ENCODE measurements at places on chromosomes 2 and 18.

GRCh38 chr2:208315081-208315788 is 49.2 kb downstream of the PIKFYVE start:
- peak; percentile 19 for DNase-seq

- DNase-seq: peak; percentile 41
Observed at GRCh38 chr2:122150524-122151280, 395.3 kb downstream of the TSN start.

DNA sequence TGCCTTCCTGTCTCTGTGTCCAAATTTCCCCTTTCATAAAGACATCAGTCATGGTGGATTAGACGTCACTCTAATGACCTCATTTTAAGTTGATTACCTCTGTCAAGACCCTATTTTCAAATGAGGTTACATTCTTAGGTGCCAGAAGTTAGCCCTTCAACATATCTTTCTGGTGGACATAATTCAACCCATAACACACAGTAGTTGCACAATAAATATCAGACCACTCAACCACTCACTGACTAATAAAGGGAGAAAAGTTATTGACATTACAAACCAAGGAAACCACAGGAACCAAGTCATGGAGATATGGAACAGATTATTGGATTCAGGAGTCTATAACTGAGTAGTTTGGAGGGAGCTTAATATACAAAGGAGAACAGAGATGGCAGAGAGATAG is 377.4 kb upstream of the ACVR2A start:
- DNase-seq: no peak

DNA sequence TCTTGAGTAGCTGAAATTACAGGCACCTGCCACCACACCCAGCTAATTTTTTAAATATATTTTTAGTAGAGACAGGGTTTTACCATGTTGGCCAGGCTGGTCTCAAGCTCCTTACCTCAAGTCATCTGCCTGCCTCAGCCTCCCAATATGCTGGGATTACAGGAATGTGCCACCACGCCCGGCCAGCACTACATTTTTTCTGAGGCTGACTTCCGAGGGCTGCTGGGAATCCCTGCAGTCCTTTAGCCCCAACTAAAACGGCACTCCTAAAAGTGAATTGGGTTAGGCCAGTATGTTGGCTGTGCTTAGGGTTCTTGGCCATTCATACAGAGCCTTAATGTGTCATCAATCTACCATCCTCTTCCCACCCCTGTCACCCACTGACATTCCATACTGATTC is 375.4 kb downstream of the DCC start:
- DNase-seq: no peak

DNA sequence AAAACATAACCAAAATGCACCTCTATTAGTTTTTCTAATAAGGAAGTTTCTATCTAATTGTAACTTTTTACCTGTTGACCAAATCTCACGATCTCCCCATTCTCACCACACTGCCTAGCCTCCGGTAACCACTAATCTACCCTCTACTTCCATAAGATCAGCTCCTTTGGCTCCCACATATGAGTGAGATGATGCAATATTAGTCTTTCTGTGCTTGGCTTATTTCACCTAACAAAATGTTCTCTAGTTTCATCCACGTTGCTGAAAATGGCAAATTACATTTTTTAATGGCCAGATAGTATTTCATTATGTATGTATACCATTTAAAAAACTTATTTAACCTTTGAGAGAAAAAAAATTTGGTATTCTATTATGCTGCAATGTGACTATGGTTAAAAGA is 379.0 kb upstream of the NXPH2 start:
- DNase-seq: no peak

GRCh38 chr2:23430263-23430662 is 45.3 kb downstream of the KLHL29 start:
- no peak for DNase-seq

- no peak for DNase-seq
Observed at GRCh38 chr2:195594248-195594647, 62.8 kb upstream of the SLC39A10 start.

DNA sequence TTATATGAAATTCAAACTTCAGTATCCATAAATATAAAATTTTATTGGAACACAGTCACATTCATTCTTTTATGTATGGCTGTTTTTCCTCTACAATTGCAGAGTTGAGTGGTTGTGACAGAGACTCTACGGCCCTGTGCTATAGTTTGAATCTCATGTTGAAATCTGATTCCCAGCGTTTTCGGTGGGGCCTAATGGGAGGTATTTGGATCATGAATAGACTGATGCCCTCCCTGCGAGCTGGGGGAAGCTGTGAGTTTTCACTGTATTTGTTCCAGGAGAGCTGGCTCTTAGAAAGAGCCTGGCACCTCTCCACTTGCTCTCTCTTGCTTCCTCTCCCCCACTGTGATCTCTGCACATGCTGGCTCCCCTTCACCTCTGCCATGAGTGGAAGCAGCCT is 1.7 kb downstream of the PFN4 start:
- DNase-seq: no peak

- no peak for DNase-seq
Observed at GRCh38 chr2:71153585-71154224, 23.3 kb downstream of the MPHOSPH10 start.

DNA sequence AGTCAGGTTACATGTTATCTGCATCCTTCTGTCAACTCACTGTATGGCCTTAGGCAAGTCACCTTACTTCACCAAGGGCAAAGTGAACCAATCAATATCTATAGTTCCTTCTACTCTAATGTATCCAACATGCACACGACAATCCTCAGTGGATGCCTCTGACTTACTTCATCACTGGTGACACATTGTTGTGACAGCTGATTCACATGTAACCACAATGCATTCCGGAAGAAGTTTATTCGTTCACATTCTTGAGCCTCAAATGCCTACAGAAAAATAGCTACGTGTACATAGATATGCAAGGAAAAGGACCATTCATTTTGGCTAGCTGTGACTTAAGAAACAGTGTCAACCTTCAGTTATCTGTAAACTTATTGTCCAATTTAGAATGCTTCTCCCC is 26.3 kb upstream of the EPG5 start:
- no peak for DNase-seq

DNA sequence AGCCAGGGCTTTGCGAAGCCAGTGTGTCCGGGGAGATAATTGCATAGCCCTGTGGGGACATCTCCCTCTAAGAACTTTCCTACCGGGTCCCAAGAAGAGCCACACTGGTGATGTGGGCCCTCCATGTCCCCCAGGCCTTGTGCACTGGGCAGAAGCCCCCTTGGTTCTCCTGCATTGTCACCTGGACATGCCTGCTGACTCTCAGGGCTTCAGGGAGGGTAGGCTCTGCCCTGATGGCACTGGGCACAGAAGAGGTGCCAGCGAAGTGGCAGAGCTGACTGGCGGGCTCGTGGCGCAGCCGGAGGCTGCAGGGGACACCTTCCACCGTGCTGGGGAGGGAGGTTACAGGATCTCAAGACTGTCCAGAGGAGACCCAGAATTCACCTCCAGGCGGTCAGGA is 28.3 kb downstream of the GLI2 start:
- no peak for DNase-seq

DNA sequence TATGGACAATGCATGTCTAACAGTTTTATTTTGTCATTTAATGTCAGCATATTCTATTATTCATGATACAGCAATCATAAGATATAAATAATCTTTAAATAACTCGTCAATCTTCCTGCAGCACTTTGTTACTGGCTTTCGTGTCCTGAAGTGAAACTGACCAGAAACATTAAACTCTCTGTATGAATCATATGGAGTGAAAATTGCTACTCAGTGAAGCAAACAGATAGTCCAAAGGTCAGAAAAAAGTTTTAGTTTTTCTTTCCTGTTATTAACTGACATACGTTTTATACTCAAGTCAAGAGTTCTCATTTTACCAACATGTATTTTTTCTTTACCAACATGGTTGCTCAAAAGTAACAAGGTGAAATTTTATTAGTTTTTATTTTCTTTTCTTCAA is 106.8 kb upstream of the GALNT5 start:
- DNase-seq: no peak

- DNase-seq: no peak
Observed at GRCh38 chr2:122831649-122832048, 1076.2 kb downstream of the TSN start.

- DNase-seq: no peak
Observed at GRCh38 chr18:71760541-71760940, 783.6 kb downstream of the CBLN2 start.

DNA sequence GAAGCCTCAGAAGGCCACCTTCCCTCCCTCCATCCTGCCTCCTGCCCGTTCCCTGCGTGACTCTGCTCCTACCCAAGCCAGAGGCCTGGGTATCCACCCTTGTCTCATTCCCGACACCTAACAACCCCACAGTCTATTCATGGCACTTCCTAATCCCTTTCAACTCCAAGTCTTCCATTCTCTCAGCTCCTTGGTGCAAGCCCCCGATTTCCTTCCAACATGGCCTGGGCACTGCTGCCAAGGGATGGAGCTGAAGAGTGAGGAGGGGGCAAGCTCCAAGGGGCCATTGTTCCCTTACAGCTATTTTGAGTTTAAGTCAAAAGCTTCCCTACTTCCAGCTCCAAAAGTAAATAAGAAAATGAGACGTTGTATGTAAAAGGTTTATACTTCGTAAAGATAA is 84.8 kb upstream of the ASB18 start:
- DNase-seq: no peak

DNA sequence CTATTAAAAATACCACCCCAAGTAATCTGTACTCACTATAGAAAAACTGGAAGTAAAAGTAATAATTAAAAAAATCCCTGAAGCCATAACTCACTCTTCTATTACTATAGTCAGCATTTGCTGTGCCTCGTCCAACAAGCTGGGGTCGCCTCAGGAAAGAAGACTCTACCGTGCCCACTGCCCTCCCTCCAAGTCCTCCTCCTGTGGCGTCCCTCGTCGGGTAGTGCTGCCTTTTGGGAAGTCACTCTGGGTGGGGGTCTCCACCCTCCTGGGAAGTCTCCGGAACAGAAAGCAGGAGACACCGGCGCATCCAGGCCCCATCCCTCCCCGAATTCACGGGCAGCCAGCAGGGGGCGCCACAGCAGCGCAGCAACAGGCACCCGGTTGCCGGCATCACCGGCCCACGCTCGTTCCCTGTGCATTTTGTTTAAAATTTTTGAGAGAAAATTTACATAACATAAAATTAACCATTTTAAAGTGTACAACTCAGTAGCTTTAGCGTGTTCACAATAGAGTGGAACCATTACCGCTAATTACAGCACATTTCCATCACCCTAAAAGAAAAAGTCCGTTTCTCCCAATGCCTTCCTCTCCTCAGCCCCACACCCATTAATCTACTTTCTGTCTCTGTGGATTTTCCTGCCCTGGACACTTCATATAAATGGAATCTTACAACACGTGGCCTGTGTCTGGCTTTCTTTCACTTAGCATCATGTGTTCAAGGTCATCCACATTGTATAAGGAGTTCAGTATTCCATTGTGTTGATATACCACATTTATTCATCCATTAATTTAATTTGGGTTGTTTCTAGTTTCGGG is 62.2 kb downstream of the ADNP2 start:
- DNase-seq: peak; percentile 62

All from KBM-7 (cell line).